ENCODE measurements at places on chromosomes 7 and 10.

DNA sequence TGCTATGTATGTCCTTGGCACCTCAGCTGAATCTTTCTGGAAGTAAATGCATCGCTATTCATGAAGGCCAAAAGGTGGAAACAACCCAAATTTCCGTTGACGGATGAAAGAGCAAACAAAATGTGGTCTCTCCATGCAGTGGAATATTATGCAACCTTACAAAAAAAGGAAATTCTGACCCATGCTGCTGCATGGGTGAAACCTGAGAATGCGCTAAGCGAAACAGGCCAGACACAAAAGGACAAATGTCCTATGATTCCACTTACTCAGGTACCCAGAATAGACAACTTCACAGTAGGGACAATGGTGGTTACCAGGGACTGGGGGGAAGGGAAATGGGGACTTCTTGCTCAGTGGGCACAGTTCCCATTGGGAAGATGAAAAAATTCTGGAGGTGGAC lies 158.8 kb downstream of the CAMK1D start:
- no peak for DNase-seq

GRCh38 chr7:106524690-106525059 lies 136.3 kb downstream of the CCDC71L start:
- DNase-seq, result no peak

- DNase-seq, result no peak
These were observed 29.0 kb upstream of the KNDC1 start for GRCh38 chr10:133131053-133131452.

DNA sequence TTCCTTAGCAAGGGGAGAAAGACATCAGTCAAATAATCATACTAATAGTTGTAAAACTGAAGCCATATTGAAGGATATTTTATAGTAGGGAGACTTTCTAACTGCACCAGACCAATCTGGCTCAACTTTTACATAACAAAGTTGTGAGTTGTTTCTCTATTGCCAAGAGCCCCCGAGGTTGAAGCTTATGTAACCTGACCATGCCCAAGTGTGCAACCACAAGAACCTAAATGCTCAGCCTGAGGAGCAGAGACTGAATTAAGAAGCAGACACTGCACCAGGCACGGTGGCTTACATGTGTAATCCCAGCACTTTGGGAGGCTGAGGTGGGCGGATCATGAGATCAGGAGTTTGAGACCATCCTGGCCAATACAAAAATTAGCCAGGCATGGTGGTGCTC lies 77.3 kb upstream of the ARMC3 start:
- no peak for DNase-seq

DNA sequence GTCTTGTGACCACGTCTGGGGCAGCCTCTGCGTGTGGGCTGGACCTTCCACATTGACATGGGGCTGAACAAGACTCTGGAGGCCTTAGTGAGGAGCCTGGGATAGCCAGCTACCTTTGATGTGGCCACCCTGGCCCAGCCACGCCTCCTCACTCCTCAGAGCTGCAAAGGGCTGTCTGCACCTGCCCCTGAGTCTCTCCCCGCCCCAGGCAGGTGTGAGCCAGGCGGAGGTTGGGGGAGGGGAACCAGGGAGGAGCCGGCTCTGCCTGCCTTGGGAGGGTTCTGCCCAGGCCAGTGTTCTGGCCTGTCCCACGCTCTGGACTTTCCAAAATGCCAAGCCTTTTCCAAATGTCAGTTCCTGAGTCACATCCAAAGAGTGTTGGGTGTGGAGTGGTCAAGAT lies 72.2 kb downstream of the GTF2IRD1 start:
- no peak for DNase-seq

- no peak for DNase-seq
These were observed 122.7 kb upstream of the ADCY1 start for GRCh38 chr7:45451342-45452035.

- no peak for DNase-seq
These were observed 40.5 kb downstream of the C1QL3 start for GRCh38 chr10:16481052-16481728.

GRCh38 chr7:23285657-23286646 lies 13.2 kb upstream of the MALSU1 start:
- no peak for DNase-seq

GRCh38 chr7:25626451-25627131 lies 398.3 kb upstream of the NPVF start:
- DNase-seq, result no peak

- DNase-seq, result no peak
These were observed 47.6 kb upstream of the NANOS1 start for GRCh38 chr10:118981946-118982345.

Data from dermis microvascular lymphatic vessel endothelial cell (primary cell).